ENCODE measurements at places on chromosomes 2 and 18.

DNA sequence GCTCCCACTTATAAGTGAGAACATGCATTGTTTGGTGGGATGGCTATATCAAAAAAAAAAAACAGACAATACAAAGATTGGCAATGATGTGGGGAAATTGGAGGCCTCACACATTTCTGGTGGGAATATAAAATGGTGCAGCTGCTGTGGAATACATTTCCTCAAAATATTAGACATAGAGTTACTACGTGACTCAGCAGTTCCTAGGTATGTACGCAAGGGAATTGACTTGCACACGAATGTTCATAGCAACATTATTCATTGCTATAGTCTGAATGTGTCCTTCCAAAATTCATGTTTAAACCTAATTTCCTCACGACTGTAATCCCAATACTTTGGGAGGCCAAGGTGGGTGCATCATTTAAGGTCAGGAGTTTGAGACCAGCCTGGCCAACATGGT, 2.3 kb upstream of the ARHGEF33 start:
- no peak for DNase-seq

- no peak for DNase-seq
These were observed 432.4 kb upstream of the MYT1L start for GRCh38 chr2:2763351-2764000.

- DNase-seq = no peak
These were observed 4.5 kb upstream of the PRSS56 start for GRCh38 chr2:232515639-232516038.

- no peak for DNase-seq
These were observed 8.8 kb upstream of the DDX1 start for GRCh38 chr2:15582710-15583357.

- peak; percentile 21 for DNase-seq
These were observed 164.2 kb downstream of the INHBB start for GRCh38 chr2:120509991-120510735.
